ENCODE measurements at places on chromosomes 2 and 18. TPM values are rescaled to one million over a fixed set of nuclear protein-coding genes. Genes with fewer than 3 reads are reported as not detected.

GRCh38 chr2:219252900-219253752 lies at the start of gene TUBA4B:
TUBA4B (plus strand) TSS chr2:219253243; CDS start chr2:219253408, 165 bp downstream.
- DNase-seq, result no peak

Gene MC5R
- not detected for polyA plus RNA-seq

GRCh38 chr2:233245406-233245805 lies 6.1 kb upstream of the ATG16L1 start:
- no peak for DNase-seq

DNA sequence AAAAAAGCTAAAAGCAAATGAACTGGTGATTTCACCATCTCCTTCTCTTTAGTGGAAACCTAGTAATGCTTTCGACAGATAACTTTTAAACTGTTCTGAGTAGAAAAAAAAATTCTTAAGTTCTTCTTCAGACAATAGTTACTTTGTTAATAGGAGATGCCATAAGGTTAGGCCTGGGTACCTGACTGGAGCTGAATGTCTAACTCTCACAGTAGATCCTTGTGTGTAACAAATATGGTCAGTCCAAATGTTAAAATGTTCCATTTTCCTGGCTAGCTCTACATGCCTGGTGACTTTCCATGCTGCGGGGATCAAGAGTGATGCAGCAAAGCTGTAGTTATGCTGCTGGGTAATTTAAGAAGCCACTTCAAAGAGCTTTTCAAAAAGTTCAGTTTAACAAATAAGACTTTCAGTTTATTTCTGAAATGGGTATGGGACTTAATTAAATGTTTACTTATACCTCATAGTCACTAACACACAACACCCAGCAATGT lies 264.0 kb upstream of the SESTD1 start:
- no peak for DNase-seq

DNA sequence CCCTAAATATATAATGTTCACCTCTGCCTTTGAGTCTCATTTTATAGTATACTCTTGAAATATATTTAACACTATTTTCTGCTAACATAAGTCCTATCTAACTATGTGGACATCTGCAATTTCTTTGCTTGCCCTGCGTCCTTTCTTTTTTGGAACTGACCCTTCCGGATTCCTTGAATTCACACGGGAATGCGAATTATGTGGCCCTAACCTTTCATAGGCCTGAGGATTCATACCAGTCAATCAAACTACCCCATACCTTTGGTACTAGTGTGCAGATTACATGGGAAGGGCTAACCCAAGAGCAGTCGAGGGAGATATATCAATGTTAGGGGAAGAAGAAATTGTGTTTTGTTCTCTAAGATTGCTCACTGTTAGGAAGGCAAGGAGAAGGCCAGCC lies 56.4 kb downstream of the NRXN1 start:
- DNase-seq, result no peak

DNA sequence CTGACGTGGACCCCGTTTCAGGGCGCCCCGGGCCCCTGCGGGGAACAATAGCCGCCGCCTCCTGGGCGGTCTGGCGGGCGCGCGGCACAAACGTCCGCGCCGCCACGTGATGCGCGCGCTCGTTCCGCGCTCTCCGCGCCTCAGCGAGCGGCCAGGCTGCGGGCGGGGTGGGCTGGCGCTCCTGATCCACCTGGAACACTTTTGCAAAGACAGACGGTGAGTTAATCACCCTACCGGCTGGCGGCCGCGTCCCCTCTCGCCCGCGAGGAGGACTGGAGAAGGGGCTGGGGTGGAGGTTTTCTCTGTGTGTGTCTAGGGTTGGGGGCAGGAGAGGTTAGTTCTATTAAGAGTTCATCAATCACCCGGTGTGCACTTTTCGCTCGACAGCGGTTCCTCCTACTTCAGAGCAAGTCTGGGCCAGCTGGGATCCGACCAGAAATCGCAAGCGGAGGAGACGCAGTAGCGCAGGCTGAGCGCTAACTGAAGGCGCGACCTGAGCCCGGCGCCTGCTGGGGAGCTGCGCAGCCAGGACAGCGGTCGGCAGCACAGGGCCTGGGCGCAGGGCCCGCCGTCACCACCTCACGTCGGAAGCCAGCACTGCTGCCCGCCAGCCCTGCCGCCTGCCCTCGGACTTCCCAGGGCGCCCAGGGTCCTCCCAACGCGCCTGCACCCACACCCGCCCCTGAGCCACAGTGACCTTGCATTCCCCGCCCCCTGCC lies 10.3 kb upstream of the HOXD1 start:
- DNase-seq, result no peak

GRCh38 chr2:121480826-121481225 lies 49.9 kb upstream of the RNU4ATAC start:
- no peak for DNase-seq

DNA sequence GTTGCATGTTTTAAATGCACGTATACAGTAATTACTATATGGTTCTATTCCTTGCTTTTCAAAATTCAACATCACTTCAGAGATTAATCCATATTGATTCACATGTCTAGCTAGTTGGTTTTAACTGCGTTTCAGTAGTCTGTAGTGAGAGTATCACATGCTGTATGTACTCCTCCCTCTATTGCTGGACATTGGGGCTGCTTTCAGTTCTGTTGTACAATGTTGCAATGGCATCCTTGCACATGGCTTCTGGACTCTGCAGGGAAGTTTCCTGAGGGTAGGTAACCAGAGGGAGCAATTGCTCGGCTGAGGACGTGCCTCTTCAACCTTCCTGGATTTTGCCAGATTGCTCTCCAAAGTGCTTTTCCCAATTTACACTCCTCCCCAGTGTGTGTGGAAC lies 10.7 kb upstream of the HPCAL1 start:
- no peak for DNase-seq

Gene GPC1
- 43.3 TPM for polyA plus RNA-seq

Gene IL1A
- 0.61 TPM for polyA plus RNA-seq

DNA sequence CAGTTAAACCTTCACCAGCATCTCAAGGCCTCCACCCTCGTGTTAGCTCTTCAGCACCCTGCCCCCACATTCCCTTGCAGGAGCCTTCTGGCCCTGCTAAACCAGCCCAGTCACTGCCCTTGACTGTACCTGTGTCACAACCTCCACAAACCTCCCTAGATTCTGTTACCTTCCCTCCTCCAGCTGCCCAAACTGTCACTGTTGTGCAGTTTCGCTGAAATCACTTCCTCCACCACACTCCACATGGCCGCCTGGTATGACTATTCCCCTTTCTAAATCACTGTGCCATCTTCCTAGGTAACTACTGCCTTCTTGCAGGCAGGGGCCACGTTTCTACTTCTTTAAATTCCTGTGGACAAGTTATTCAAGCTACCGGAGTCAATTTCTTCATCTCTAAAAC lies 160.2 kb downstream of the GALNT14 start:
- DNase-seq, result no peak

Gene CCDC178
- 1.7 TPM for polyA plus RNA-seq

DNA sequence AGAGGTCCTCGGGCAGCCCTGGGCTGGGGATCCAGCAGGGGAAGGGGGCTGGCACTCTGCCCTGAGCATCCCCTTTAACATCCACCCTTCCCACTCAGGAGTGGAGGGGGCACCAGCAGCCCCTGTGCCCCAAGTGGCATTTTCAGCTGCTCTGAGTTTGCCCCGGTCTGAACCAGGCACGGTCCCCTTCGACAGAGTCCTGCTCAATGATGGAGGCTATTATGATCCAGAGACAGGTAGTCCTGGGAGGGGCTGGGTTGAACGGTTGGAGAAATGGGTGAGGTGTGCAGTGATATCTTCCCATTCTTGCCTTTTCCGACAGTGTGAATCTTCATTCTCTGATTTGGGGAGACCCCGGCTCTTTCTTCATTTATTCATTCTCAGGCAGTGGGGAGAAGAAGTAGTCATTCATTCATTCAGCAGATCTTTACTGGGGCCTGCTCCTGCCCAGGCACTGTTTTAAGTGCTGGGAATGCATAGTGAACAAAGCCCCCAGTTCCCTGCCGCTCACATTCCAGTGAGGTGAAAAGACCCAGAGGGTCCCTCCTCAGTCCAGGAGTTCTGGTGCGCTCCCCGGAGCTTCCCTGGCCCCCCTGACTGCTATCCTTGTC lies 1.4 kb upstream of the KHK start:
- no peak for DNase-seq

Gene MAB21L4
- 2.5 TPM for polyA plus RNA-seq

GRCh38 chr2:233165895-233166661 lies 85.4 kb upstream of the ATG16L1 start:
- DNase-seq, result no peak

Gene RESP18
- polyA plus RNA-seq, result not detected

DNA sequence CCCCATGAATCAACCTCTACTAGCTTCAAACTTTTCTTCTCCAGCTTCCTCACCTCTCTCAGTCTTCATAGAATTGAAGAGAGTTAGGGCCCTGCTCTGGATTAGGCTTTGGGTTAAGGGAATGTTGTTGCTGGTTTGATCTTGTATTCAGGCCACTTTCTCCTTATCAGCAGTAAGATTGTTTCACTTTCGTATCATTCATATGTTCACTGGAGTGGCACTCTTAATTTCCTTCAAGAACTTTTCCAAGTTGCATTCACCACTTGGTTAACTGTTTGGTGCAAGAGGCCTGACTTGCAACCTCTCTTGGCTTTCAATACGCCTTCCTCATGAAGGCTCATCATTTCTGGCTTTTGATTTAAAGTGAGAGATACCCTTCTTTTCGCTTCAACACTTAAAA lies 22.8 kb downstream of the OXER1 start:
- DNase-seq, result no peak

DNA sequence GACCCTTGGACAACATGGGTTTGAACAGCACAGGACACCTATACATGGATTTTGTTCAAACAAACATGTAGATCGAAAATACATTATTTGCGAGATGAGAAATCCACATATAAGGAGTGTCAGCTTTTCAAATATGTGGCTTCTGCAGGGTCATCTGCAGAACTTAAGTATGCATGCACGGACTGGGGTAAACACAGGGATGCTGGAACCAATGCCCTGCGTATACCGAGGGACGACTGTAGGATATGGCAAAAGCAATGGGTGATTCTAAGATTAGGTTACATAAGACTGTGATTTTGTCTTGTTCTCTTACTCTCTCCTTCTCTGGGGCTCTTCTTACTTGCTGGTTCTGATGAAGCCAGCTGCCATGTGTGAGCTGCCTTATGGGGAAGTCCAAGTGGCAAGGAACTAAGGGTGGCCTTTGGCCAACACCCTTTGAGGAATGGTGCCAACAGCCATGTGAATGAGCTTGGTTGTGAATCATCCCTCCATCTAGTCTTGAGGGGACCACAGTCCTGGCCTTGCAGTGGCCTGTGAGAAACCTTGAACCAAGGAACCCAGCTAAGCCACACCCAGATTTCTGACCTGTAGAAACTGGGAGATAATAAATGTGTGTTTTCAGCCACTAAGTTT lies 66.5 kb downstream of the EVA1A start:
- no peak for DNase-seq

DNA sequence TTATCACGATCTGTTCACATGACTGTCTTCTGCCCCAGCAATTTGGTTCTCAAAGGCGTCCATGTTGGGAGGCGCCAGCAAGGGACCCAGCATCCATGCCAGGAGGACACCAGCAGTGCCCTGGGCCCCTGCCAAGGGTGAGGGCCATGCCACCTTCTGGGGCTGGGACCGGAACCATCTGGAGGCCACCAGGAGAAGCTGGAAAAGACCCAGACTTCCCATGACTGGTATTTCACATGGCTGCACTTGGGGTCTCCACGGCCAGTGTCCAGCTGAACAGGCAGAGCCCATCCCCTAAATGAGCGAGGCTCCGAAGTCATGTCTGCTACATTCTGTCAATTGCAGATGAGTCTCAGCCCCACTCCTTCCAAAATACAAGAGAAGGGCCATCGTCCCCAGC lies 306.8 kb upstream of the HS6ST1 start:
- no peak for DNase-seq

DNA sequence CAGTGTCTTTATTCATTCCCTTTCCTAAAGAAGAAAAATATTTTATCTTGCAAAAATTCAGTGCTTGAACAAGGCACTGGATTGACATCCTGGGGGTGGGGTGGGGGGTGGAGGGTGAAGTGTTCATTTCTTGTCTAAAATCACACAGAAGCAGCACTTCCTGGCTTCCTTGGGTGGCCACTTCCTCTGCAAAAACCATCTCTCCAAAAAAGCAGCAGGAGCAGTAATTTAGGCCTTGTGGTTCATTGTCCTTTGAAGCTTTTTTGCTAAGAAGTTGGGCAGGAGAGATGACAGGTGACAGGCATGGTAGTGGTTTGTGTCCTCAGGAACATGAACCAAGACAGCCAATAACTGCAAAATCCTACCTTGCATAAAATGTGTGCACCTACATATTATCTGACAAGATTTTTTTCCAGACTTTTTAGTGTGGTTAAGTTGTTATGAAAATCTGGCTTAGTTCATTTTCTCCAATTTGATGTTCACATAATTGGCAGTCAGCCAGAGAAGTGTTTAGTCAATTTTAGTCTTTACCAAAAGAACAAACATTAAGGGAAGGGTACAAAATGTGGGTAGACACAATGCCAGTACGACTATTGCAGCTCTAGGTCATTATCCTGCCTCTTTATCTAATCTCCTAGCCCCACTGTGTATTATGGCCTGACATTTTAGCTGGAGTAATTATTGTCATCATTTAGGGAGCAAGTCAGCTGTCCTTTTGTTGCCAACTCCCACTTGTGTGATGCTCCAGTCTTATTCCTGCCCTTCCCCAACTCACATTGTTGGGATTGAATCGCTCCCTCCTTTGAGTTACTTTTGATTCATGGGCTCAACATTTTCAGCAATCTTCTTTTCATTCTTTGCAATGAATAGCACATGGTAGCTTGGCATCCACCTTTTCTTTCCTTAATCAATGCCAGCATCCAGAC lies 177.2 kb downstream of the MYO3B start:
- no peak for DNase-seq

DNA sequence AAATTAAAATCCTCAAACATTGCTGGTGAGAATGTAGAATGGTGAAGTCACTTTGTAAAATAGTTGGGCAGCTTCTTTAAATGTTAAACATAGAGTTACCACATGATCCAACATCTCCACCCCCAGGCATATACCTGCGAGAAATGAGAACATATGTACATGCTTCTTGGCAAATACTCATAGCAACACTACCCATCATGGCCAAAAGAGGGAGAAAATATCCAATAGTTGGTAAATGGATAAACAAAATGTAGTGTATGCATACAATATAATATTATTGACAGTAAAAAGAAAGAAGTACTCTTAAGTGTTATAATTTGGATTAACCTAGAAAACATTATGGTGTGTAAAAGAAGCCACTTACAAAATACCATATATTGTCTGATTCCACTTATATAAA lies 185.9 kb downstream of the CDH7 start:
- DNase-seq, result no peak

GRCh38 chr2:207599636-207600035 lies 25.6 kb downstream of the METTL21A start:
- no peak for DNase-seq

DNA sequence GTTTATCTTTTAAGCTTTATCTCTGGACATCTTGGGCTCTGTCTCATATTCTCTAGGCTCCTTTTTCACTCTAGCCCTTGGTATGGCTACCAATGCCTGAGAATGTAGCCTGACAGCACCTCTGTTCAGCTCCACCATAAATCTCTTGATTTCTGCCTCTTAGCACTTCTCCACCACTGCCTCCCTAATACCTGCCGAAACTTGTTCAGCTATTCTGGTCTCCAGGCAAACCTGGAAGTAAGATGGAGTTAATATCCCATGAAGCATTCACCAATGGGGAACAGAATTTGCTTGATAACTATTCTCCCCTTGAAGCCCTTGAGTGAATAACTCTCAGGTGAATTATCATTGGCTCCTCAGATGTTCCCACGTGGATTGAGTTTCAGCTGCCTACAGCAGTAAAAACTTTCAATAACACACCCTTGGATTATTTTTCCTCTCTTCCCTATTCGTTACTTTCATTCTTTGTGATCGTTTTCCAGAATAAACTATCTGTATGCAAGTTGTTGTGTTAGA lies 145.6 kb downstream of the EVA1A start:
- no peak for DNase-seq

- DNase-seq, result no peak
These were observed 15.1 kb downstream of the ACTG2 start for GRCh38 chr2:73907840-73908452.
